ENCODE measurements at places on chromosomes 12 and 14.

GRCh38 chr12:95896846-95897245, 38.1 kb downstream of the SNRPF start:
- no peak for DNase-seq

DNA sequence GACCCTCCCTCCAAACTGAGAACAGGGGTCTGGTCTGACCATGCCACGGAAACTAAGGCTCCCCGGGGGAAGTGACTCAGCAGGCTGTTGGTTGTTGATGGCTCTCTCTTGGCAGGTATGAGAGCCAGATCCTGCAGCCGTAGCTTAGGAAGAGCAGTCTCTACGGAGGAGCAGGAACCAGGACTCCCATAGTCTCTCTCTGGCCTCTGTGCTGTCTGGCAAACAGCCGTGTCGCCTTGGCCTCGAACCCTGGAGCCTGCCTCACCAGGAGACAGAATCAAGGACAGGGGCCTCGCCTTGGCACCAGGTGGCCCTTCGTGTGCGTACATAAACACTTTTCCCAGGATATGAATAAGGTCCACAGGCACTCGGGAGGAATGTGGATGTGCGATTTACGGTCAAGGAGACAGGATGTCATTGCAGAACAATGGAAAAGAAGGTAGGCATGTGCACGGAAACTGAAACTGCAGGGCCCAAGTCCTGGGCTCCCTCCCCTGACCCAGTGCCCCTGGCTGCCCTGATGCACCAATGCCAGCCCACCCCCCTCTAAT, 7.9 kb downstream of the VWF start:
- DNase-seq = no peak

DNA sequence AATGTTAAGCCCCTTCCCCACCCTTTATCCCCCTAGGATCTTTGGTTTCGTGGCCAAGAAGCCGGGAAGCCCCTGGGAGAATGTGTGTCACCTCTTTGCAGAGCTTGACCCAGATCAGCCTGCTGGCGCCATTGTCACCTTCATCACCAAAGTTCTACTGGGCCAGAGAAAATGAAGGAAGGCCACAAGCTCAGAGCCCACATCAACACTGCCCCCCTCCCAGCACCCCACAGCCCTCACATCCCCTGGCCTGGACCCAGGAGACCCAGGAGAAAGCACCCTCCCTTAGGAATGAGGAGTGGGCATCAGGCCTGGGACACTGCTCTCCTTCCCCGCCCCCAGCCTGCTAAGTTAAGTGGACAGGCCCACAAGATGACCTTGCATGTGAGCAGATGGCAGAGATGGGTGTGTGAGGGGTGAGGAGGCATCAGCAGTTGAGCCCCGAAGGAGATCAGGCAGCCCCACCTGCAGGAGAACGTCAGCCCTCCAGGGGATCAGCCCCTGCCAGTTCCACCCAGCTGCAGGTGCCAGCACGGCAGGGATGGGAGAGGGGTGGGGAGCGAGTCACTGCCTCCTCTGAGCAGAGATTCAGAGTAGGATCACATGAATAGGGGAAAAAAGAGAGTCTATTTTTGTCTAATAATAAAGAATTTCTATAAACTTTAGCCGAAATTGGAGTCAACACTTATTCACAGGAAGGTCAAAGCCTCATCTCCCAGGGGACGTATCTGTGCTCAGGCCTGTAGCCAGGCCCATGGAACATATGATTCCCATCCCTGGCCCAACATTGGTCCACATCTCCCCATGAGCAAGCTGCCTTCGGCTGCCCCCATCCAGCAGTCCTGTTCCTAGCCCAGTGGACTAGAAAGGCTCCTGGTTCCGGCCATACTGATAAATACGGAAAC, 14.1 kb downstream of the TNS2 start:
- no peak for DNase-seq

DNA sequence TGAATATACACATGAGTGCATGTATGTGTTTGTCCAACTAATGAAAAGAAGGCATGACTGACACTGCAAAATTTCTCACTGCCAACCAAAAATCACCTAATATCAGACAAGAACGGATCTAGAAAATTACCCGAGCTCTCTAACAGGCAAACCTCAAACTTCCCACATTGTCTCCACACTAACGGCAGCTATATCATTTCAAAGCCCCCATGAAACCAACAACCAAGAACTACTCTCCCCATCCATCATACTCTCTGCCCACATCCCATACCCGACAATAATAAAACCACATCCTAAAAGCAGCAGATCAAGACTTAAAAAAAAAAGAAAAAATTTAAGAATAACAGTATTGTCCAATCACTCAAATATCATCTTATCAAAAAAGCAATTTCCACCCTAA, 227.1 kb downstream of the CEP128 start:
- no peak for DNase-seq

- DNase-seq = no peak
Observed at GRCh38 chr12:49920241-49920914, 16.7 kb upstream of the FAIM2 start.

GRCh38 chr12:114174326-114174725, 208.2 kb upstream of the RBM19 start:
- no peak for DNase-seq

DNA sequence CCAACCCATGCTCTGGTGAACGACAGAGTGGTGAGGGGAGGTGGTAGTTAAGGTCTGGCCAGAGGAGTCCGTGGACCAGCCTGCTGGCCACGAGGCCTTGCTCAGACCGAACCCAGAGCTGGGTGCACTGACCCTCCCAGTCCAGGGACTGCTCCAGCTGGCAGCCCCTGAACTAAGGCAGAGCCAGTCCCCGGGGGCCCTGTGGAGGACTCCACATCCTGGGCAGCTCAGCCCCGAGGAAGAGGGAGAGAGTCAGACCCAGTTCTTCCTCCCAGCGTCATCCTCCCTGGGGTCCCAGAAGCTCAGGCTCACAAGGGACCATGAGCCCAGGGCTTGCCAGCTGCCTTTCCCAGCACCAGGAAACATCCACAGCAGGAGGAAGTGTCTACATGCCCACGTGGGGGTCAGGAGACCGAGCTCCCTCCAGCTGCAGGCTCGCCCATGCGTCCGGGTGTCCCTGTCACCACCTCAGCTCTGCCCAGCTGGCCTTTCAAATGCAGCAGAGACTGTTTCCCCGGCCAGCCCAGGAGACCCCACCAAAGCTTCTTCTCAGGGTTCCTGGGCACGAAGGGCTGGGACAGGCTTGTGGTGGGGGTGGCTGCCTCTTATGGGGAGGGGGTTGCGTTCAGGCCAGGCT, 194.4 kb downstream of the KIF26A start:
- no peak for DNase-seq

GRCh38 chr14:90890322-90891020, 74.2 kb upstream of the TTC7B start:
- no peak for DNase-seq

- no peak for DNase-seq
Observed at GRCh38 chr14:89757313-89757939, 197.1 kb downstream of the EFCAB11 start.

- no peak for DNase-seq
Observed at GRCh38 chr14:24921903-24922302, 128.0 kb downstream of the STXBP6 start.

Measured in NT2/D1 (cell line).